Natural killer cell treated with Interleukin-12 subunit alpha and Interleukin-12 subunit beta and Interleukin-15 and Interleukin-18, amount 100 ng/mL, for 72 hours (primary cell): ENCODE measurements at places on chromosomes 11 and 22. TPM values are rescaled to one million over a fixed set of nuclear protein-coding genes. Genes with fewer than 3 reads are reported as not detected.

C11orf87 gene
- total RNA-seq: not detected

OR8D1 gene
- total RNA-seq: not detected

DNA sequence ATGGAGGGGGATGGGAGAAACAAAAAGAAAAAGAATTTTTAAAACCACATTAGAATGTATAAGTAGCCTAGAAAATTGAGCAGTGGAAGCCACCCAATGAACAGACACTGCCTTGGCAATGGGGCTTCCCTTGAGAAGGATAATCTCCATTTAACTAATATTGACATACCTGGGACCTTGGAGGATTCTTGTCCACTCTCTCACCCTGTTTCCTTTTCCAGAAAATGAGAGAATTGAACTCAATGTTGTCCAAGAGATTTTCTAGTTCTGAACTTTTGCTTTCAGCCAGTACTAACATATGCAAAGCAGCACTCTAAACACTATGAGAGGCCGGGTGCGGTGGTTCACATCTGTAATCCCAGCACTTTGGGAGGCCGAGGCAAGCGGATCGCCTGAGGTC lies 524 bp downstream of the MS4A8 start:
- H3K27ac ChIP-seq: no peak overlapping the region
- H3K36me3 ChIP-seq: no peaks in the 10 kb centered on the region
- H3K27me3 ChIP-seq: peaks cover 12% of the 10 kb centered on the region
- H3K4me1 ChIP-seq: no peaks in the 10 kb centered on the region

DNA sequence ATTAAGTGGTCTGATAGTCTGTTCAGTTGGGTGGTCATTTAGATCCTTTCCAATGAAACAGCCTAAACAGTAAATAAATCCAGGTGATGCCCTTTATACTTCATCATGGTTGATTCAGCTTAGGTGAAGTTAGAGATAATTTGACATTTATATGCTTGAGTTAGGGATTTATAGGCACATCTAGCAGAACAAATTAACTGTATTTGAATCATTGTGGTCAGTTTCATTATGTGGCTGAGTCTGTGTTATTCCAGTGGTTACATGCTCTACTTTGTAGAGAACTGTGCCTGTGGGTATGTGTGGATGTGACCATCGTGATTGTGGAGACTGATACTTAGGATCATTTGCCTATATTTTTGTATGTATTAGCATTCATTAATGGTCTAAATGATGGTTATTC lies 194.6 kb downstream of the DDX10 start:
- H3K4me1 ChIP-seq: peaks cover 13% of the 10 kb centered on the region
- H3K4me3 ChIP-seq: no peak overlapping the region
- no peak for DNase-seq

DNA sequence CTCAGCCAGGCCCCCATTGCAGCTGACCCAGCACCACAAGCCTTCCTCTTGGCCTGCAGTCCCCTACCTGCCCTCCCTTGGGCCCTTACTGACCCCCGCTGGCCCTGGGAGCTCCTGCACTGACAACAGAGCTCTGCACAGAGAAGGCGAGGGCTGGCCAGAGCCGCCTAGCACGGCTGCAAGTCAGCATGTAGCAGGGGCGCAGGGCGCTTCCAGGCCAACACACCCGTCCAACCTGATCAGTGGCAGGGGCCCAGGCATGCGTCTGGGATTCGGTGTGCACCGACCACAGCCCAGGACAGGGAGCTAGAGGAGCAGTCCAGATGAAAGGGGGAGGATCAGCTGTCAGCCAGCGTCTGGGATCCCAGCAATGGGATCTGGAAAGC lies 7.6 kb downstream of the WNT7B start:
- peaks cover 23% of the 10 kb centered on the region for H3K27me3 ChIP-seq
- no peak overlapping the region for H3K27ac ChIP-seq
- H3K4me3 ChIP-seq: no peak overlapping the region
- H3K36me3 ChIP-seq: no peaks in the 10 kb centered on the region
- DNase-seq: no peak

DNA sequence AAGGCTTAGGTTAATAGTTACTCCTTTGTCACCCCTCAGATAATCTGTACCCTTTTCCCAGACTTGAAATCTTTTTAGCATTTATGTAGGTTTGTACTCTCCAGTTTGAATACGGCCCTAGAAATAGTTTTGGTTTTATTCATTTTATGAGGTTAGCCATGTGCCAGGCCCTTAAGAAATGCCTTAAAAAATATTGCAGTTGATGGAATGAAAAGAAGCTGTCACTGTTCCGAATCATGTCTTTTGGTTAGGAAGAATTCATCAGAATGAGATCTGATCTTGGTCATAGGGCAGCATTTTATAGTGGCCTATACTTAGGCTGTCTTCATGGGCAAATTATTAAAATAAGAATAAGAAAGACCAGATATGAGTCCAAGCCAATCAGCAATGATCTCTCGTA lies 14.8 kb upstream of the PRSS23 start:
- no peak for DNase-seq
- H3K27ac ChIP-seq: no peak overlapping the region
- no peak overlapping the region for H3K4me3 ChIP-seq

GRCh38 chr11:2743427-2744110 lies 43.8 kb upstream of the KCNQ1OT1 start:
- no peaks in the 10 kb centered on the region for H3K36me3 ChIP-seq
- no peaks in the 10 kb centered on the region for H3K27me3 ChIP-seq
- H3K27ac ChIP-seq: no peak overlapping the region
- no peak for DNase-seq
- no peaks in the 10 kb centered on the region for H3K4me1 ChIP-seq

DNA sequence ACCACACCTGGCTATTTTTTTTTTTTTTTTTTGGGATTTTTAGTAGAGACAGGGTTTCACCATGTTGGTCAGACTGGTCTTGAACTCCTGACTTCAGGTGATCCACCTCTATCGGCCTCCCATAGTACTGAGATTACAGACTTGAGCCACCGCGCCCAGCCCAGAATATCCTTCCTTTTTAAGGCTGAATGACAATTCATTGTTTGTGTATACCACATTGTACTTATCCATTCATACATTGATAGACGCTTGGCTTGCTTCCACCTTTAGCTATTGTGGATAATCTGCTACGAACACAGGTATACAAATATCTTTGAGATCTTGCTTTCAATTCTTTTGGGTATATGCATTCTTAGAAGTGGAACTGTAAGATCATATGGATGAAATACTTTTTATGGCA lies 10.8 kb upstream of the RASSF10 start:
- no peaks in the 10 kb centered on the region for H3K4me1 ChIP-seq
- no peaks in the 10 kb centered on the region for H3K36me3 ChIP-seq
- DNase-seq: no peak
- no peak overlapping the region for H3K27ac ChIP-seq
- no peak overlapping the region for H3K4me3 ChIP-seq

DNA sequence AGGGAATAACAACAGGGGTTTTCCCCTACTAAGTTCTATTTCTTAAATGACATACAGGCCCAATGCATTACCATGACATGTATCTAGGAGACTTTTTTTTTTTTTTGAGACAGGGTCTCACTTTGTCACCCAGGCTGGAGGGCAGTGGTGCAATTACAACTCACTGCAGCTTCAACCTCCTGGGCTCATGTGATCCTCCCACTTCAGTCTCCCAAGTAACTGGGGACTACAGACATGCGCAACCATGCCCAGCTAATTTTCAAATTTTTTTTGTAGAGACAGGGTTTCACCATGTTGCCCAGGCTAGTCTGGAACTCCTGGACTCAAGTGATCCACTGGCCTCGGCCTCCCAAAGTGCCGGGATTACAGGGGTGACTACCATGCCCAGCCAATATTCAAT lies 7.5 kb downstream of the CPSF7 start:
- H3K36me3 ChIP-seq: peaks cover 42% of the 10 kb centered on the region
- no peak overlapping the region for H3K27ac ChIP-seq
- H3K27me3 ChIP-seq: no peaks in the 10 kb centered on the region
- DNase-seq: no peak

DNA sequence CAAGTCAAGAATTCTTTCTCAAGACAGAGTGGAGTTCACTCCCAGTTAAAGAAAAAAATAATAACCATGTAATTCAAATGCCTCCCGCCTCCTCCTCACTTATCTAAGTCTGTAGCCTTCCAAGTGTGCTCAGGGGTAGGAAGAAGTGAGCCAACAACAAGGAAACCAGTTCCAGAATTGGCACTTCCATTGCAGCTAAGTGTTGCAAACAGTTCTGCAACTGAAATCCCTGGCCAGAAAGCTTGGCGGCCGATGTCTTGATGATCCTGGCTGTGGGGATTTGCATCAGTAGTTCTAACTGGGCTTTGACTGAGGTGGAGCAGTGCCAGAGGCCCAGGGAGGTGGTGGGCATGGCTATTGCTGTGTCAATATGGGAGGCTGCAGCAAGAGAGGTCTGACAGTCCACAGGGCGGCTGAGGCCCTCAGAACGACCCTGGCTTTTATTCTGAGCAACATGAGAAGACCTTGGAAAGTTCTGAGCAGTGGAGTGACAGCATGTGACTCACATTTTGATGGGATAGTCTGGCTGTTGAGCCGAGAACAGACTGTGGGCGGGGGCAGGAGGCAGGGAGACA lies 19.2 kb downstream of the DHCR7 start:
- no peaks in the 10 kb centered on the region for H3K27me3 ChIP-seq
- no peaks in the 10 kb centered on the region for H3K36me3 ChIP-seq
- H3K4me1 ChIP-seq: no peaks in the 10 kb centered on the region
- H3K27ac ChIP-seq: no peak overlapping the region
- H3K4me3 ChIP-seq: no peak overlapping the region

- H3K4me1 ChIP-seq: no peaks in the 10 kb centered on the region
- no peak overlapping the region for H3K27ac ChIP-seq
- H3K27me3 ChIP-seq: no peaks in the 10 kb centered on the region
- no peak for DNase-seq
- no peak overlapping the region for H3K4me3 ChIP-seq
Measured at GRCh38 chr11:17798253-17798652, 63.7 kb downstream of the KCNC1 start.

- no peak for DNase-seq
- H3K36me3 ChIP-seq: no peaks in the 10 kb centered on the region
- no peaks in the 10 kb centered on the region for H3K4me1 ChIP-seq
- H3K4me3 ChIP-seq: no peak overlapping the region
- H3K27me3 ChIP-seq: peaks cover 15% of the 10 kb centered on the region
- no peak overlapping the region for H3K27ac ChIP-seq
Measured at GRCh38 chr11:119983816-119984215, 154.1 kb downstream of the TRIM29 start.

- H3K27ac ChIP-seq: no peak overlapping the region
- DNase-seq: no peak
- H3K4me1 ChIP-seq: no peaks in the 10 kb centered on the region
- H3K36me3 ChIP-seq: peaks cover 16% of the 10 kb centered on the region
Measured at GRCh38 chr11:91871791-91872190, 352.8 kb upstream of the FAT3 start.

DNA sequence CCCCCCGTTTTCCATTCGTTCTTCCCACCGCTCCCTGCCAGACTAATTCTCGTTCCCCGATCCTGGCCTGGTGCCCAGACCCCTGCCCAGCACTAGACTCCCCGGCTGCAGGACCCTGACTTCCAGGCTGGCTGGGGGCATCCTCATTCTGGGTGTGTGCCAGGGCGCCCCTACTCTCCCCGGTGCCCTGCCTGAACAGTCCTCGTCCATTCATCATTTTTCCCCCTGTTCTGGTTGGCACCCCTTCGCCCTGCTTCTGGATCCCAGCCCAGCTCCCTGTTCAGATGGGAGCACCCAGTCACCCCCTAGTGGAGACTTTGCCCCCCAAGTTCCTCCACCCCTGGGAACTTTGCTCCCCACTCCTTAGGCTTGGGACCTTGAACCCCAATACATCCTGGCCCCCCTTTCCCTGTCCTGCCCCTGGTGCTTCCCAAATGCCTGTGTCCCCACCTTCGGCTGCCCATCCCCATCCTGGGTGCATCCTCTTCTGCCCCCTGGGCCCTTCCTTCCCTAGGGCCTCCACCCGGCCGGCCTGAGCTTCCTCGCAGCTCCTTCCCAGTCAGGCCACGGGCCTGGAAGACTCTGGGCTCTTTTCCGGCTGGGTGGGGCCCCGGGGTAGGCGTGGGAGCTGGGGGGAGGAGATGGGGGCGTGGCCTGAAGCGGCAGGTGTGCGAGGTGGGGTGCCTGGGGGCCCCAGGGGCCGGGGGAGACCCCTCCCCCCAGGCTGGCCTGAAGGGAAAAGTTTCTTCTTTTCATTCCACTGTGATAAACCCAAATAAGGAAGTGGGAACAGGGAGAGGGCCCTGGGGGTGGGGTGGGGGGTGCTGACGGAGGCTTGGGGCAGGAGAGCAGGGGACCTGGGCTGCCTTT lies 908 bp downstream of the PLCB3 start:
- no peak for DNase-seq
- no peaks in the 10 kb centered on the region for H3K27me3 ChIP-seq
- peaks cover 12% of the 10 kb centered on the region for H3K4me1 ChIP-seq
- peak overlapping the region; percentile 89 for H3K4me3 ChIP-seq
- H3K27ac ChIP-seq: no peak overlapping the region

DNA sequence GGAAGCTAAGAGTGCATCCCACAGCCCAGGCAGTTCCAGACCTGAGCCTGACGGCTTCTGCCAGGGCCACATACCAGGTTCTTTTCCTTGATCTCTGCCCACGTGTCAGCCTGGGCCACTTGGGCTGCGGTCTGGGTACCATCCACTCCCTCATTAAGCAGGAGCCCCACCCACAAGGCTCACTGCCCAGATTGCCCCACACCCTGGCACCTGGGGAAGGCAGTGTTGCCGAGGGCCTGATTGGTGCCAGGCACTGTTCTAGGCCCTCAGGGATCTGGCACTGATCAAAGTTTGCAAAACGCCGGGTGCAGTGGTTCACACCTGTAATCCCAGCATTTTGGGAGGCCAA lies 15.4 kb downstream of the GGA1 start:
- H3K36me3 ChIP-seq: no peaks in the 10 kb centered on the region
- DNase-seq: no peak
- H3K27ac ChIP-seq: peak overlapping the region; percentile 94

- H3K27me3 ChIP-seq: no peaks in the 10 kb centered on the region
- DNase-seq: no peak
- H3K4me3 ChIP-seq: no peak overlapping the region
- H3K4me1 ChIP-seq: no peaks in the 10 kb centered on the region
Measured at GRCh38 chr11:122898799-122899198, 16.2 kb downstream of the JHY start.

GRCh38 chr11:64263947-64264317 lies 12.6 kb downstream of the PLCB3 start:
- H3K4me3 ChIP-seq: no peak overlapping the region
- no peak for DNase-seq
- no peaks in the 10 kb centered on the region for H3K27me3 ChIP-seq
- peaks cover 28% of the 10 kb centered on the region for H3K4me1 ChIP-seq

- no peaks in the 10 kb centered on the region for H3K27me3 ChIP-seq
- no peak overlapping the region for H3K4me3 ChIP-seq
- H3K36me3 ChIP-seq: no peaks in the 10 kb centered on the region
Measured at GRCh38 chr22:48895831-48896765, 931.6 kb downstream of the BRD1 start.

GRCh38 chr11:48025984-48026340 lies 45.6 kb downstream of the PTPRJ start:
- peaks cover 13% of the 10 kb centered on the region for H3K36me3 ChIP-seq
- DNase-seq: no peak
- H3K4me3 ChIP-seq: peak overlapping the region; percentile 38
- H3K27ac ChIP-seq: peak overlapping the region; percentile 83
- H3K4me1 ChIP-seq: peaks cover 61% of the 10 kb centered on the region

- DNase-seq: no peak
- peaks cover 64% of the 10 kb centered on the region for H3K4me1 ChIP-seq
- no peak overlapping the region for H3K4me3 ChIP-seq
Measured at GRCh38 chr22:40237241-40237640, 59.5 kb downstream of the TNRC6B start.
